Caco-2 (cell line): ENCODE measurements at places on chromosomes 11 and 22.

- no peak for DNase-seq
Measured at GRCh38 chr11:133520707-133521106, 11.6 kb downstream of the OPCML start.

- DNase-seq: peak; percentile 30
Measured at GRCh38 chr11:68840661-68841653, 759 bp downstream of the CPT1A start.

GRCh38 chr11:19722702-19723101, 10.1 kb downstream of the NAV2 start:
- DNase-seq: no peak

DNA sequence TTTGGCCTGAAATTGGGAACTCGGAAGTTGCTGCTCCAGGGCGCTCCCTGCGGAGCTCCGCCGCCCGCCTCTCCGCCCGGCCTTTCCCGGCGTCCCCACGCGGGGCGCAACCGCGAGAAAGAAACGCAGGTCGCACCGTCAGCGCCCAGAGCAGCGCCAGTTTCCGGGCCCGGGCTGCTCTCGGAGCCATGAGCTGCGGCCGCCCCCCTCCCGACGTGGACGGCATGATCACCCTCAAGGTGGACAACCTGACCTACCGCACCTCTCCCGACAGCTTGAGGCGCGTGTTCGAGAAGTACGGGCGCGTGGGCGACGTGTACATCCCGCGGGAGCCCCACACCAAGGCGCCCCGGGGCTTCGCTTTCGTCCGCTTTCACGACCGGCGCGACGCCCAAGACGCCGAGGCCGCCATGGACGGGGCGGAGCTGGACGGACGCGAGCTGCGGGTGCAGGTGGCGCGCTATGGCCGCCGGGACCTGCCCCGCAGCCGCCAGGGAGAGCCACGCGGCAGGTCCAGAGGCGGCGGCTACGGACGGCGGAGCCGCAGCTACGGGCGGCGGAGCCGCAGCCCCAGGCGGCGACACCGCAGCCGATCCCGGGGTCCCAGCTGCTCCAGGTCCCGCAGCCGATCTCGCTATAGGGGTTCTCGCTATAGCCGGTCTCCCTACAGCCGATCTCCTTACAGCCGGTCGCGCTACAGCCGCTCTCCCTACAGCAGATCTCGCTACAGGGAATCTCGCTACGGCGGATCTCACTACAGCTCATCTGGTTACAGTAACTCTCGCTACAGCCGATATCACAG, 521 bp downstream of the SRSF8 start:
- DNase-seq: peak; percentile 95

GRCh38 chr22:35548722-35549112, 8.1 kb downstream of the RASD2 start:
- no peak for DNase-seq

DNA sequence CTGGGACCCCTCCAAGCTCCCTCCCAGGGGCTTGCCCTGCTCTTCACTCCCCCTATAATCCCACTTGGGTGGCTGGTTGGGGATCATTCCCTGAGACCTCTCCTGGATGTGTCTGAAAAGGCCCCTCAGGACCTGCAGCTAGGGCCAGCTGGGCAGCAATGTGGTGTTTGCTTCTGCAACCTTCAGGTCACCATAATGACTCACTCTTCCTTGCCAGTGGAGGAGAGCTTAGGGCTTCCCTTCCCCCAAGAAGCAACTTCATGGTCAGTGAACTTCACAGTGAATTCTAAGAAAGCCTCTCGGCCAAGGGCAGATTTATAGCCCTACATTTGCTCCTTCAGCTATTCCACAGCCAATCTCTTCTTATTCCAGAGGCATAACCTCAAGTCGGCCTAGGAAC, 45.1 kb upstream of the TSPAN18 start:
- no peak for DNase-seq

DNA sequence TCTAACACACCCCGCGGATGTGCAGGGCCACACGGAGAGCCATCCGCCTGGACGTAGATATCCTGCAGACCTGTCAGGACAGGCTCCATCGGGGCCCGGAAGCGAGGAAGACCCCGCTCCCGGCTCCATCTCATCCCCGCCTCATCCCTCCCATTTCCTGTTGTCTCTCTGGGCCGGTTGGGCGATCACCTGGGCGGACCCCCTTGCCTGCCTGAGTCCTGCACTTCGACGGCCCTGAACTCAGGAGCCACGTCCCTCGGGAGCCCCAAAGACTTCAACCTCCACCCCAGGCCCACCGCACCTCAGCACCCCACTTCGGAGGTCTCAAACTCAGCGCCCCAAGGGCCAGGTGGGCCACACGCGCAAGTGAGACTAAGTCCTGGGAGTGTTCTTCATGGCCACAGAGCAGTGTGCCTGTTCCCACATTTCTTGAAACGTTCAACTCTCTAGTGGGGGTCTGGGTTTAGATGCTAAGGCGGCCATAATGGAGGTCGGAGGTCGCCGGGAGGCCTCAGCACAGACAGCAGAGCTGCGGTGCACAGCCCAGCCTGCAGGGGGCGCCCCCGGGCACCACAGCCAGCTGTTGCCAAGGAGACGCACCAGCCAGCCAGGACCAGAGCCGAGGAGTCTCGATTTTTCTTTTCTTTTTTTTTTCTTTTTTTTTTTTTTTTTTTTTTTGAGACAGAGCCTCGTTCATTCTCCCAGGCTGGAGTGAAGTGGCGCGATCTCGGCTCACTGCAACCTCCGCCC, 26.0 kb upstream of the FADD start:
- peak; percentile 85 for DNase-seq

DNA sequence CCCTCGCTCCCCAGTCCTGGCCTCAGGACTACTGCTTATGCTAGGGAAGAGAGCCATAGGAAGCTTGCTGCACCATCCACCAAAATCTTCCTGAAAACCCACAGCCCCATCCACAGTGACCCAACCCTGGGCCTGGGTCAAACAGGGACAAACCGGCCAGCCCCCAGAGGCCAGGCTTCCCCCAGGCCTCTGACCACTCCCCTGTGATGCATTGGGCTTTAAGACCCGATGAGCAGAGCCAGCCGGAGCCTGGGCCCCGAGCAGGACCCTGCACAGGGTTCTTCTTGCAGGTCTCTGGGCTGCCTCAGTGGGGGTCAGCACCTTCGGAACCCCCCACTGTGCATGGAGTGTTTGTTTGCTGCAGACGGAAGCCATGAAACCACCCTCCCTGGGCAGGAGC, 583.7 kb downstream of the BRD1 start:
- DNase-seq: no peak

DNA sequence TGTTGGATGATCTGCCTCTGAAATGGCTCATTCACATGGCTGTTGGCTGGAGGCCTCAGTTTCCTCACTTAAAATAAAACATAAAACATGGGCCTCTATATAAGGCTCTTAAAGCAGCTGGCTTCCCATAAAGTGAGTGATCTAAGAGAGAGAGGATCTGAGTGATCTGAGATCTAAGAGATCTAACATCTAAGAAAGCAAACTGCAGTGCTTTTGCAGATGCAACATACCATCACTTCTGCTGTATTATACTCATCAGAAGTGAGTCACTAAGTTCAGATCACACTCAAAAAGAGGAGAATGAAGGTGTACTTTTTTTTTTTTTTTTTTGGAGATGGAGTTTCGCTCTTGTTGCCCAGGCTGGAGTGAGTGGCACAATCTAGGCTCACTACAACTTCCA, 18.1 kb upstream of the HSPA8 start:
- DNase-seq: peak; percentile 3

GRCh38 chr11:109749476-109749875, 327.5 kb downstream of the C11orf87 start:
- no peak for DNase-seq

DNA sequence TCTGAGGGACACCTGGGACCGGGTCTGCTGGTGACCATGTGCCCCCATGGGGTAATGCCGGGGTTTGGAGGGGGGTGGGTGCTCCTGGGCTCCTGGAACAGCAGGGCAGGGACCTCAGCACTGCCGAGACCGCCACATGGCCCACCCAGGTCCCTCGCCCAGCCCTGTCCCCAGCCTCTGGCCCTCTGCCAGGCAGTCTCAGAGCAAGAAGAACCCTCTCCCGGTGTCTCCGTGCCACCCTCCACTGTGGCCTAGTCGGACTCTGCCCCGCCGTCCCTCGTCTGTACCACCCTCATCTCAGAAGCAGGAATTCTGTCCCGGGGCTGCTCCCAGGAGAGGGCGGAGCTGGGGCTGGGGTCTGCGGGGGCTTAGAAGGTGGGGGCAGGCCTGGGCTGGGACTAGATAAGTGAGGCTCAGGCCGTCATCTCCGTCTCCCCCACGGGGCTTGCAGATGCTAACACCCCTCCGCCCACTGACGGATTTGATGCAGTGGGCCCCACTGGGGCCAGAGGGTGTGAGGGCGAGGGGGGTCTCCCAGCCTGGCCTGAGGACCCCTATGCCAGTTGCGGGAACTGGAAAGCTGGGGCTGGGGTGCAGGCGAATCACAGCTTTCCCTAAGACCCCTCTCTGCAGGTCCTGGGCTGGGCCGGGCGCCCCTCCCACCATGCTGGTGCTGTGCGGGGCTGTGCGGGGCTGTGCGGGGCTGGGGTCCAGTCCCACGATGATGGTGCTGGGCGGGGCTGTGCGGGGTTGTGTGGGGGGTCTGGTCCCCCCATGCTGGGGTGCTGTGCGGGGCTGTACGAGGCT, 1.1 kb downstream of the MUC5AC start:
- DNase-seq: peak; percentile 26

DNA sequence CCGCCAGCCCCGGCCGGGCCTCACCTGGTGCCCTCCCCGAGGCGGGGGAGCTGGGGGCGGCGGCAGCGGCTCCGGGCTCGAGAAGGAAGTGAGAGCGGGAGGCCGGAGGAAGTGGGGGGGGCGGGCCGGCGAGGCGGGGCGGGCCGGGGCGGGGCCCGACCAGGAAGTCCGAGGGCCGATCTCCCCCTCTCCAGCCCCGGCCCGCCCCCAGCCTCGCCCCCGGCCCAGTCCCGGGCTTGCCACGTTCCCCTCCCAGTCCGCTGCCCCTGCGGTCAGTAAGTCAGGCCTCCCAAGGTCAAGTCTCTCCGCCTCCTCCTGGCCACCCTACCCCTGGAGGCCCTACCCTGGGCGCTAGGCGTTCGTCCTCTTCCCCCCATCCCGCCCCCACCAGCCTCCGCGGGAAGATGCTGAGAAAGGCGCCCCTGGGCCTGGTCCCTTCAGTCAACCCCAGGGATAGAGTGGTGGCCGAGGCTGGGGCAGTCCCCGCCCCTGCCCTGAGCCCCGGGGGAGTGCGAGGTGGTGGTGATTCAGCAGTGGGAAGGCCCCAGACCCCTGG, at the start of gene RHOG:
RHOG (minus strand) TSS at position 90 of the 556 bp plus-strand sequence. CDS start 12,821 bp downstream, outside the sequence.
- peak; percentile 81 for DNase-seq

- DNase-seq: no peak
Measured at GRCh38 chr22:19524170-19525115, at the start of gene CLDN5. Gene CLDN5, minus strand, starts transcription at chr22:19524410. Its CDS starts 155 bp downstream, at chr22:19524255.

- DNase-seq: no peak
Measured at GRCh38 chr22:25137577-25138525, 61.8 kb upstream of the CRYBB3 start.

DNA sequence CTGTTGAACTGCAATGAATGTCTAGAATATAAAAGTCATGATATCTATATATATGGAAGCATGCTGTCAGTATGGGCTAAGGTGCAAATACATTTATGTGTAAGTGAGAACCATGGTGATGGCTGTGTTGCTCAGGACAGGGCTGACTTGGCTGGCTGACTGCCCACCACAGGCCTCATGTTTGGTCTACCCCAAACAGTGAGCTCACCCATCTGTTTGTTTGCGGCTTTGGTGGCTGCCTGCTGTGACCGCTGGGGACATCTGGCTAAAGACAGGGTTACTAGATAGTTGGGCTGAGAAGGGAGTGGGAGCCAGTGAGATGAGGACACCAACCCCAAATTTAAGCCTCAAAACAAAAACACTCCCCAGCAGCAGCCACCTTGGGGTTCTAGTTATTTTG, 6.3 kb downstream of the CD44 start:
- DNase-seq: no peak

- no peak for DNase-seq
Measured at GRCh38 chr11:12517306-12517705, 139.9 kb downstream of the PARVA start.

DNA sequence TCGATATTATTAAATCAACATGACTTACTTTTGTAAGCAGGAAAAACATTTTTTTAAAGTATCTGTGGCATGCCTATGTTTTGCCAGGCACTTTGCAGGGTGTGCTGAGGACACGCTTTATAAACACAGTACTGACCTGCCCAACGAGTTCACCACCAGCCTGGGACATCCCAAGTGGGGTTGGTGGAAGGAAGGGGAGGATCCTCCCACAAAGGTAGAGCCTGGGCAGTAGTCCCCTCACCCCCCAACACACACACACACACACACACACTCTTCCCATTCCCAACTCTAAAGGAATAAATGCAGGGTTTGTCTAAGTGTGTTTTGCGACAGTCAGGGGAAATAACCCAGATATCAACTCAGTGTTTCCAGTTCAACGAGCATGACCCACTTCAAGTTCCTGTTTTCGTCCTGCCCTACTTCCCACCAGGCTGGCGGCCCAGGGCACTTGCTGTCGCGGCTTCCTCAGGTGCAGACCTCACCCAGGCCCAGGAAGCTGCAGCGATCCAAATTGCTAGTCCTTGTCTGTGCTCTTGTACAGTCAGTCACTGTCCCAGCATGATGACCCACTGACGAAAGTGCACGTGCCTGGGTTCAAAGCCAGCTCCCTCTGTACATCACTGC, 3.1 kb downstream of the CERK start:
- peak; percentile 23 for DNase-seq

DNA sequence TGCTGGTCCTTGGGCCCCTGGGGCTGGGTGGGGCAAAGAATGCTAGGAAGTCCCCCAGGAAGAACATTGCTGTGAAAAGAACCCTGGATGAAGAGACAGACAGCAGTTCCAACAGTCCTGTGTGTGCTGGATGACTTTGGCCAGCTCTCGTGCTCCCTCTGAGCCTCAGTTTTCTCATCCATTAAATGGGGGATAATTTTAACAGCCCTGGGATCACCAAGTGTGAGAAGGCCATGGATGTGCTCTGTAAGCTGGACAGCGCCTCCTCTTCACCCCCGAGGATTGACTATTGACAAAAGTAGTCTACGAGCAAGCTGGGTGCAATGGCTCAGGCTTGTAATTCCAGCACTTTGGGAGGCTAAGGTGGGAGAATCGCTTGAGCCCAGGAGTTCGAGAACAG, 2.5 kb downstream of the LARGE2 start:
- DNase-seq: no peak

DNA sequence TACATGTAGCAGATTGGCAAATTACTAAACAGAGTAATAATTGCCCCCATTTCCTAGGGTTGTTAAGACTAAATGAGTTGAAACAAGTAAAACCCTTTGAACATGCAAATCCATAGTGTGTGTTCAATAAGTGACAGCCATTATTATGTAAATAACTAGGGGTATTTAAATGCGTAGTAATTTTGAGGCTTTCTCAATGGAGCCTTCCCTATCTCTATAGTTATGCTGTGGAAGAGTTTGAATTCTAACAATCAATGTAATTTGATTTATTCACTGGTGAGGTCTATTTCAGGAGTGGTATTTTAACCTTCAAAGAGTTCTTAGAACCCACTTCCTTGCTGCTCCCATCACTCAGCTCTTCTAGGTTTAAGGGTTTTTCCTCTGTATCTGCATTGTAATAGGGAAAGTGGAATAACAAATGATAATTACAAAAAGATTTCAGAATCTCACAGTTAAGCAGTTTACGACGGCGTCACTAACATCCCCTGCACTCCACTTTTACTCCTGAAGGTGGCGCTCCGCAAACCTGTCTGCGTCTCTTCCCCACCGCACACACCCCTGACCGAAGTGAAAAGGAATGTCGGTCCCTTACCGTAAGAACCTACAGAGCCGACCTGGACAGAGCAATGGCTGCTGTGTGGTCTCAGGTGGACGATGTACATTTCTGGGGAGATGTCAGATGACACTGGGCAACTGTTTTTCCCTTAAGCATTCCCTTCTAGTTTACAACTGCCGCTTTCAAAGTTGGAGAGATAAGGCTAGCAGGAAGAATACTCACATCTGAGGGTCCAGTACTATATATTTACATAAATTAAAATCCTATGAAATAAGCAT, 80.8 kb downstream of the ZC3H12C start:
- peak; percentile 70 for DNase-seq

GRCh38 chr11:22582151-22582410, 43.5 kb downstream of the FANCF start:
- no peak for DNase-seq
